Thymus (tissue), 14 donors: ENCODE measurements at places on chromosomes 6 and 20.

DNA sequence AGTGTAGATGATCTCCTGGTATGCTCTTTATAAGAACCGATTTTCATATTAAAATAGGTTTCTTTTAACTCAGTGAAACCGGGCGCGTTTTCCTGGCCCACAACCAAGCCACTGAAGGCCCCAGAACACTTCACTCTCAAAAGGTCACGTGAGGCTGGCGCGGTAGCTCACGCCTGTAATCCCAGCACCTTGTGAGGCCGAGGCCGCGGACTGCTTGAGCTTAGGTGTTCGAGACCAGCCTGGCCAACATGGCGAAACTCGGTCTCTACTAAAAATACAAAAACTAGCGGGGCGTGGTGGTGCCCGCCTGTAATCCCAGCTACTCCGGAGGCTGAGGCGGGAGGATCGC, 402 bp upstream of the TAF8 start:
- no peak for DNase-seq

DNA sequence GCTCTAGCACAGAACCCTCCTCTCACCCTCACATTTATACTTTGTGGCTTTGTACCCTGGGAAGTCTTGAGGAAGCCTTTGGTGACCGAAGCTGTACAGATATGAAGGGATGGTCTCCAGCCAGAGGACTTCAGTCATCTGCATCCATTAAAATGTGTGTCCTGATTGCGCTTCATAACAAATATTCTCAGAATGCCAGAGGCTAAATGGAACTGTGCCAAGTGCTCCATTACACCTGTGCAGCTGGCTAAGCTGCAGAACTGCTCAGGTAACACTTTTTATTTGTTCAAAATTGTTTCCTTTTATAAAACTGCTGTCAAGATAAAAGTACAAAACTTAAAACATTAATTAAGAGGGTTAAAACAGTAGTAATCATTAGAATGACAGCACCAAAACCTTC, 22.3 kb downstream of the TPBG start:
- DNase-seq = no peak

- no peak for DNase-seq
Measured at GRCh38 chr6:163789199-163789810, 374.8 kb downstream of the QKI start.

GRCh38 chr6:73983367-73983766, 287.4 kb downstream of the CD109 start:
- DNase-seq = no peak

- DNase-seq = no peak
Measured at GRCh38 chr6:30200551-30201281, 12.5 kb downstream of the TRIM26 start.

DNA sequence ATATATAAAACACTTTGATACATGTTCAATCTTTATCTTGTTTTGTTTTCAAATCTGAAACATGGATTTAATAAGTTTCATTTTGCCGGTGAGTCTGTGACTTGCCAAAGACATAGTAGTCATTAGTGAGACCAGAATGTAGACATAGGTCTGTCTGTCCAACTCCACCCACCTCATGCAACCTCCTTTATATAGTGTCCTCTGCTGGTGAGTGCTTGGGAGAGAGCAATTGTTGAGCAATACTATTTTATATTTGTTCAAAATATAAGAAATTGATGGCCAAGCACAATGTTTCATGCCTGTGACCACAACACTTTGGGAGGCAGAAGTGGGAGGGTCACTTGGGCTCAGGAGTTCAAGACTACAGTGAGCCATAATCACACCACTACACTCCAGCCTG, 10.8 kb upstream of the LY86 start:
- DNase-seq = no peak

DNA sequence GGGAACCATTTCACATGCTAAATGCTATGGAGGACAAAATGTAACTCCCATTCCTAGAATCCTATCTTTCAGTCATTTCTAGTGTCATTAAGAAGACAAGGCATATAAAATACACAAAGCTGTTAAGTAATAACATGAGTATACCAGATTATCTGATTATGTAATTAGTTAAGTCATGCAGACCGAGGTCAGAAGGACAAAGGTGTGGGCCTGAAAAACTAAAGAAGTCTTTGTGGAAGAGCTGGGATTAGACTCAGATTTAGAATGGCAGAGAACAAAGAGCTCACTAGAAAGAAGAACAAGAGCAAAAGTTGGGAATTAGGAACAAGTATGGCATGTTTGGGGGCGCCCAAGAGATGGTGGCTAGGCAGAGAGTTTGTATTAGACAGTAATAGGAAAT, 37.0 kb downstream of the EFHC1 start:
- no peak for DNase-seq

DNA sequence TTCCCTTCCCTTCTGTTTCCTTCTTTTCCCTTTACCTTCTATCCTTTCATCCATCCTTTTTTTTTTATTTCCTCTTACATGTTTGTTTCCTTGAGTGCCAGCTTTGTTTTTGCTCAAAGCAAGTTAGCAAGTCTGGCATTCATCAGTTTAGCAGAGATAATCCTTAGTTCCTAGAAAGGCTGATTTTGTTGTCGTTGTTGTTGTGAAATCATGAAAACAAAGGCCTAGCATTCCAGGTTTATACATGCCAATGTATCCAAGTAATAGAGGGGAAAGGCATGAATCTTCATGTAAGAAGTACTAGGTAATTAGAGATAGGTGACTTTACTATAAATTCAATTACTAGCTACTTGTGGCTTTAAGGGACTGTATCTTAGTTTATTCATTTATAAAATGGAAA, 45.9 kb downstream of the TFAP2B start:
- DNase-seq = no peak

GRCh38 chr6:136501514-136501913, 48.7 kb downstream of the MAP7 start:
- DNase-seq = no peak

GRCh38 chr6:55811074-55811473, 64.3 kb downstream of the BMP5 start:
- no peak for DNase-seq

- no peak for DNase-seq
Measured at GRCh38 chr6:157510323-157511188, 129.6 kb downstream of the ZDHHC14 start.

DNA sequence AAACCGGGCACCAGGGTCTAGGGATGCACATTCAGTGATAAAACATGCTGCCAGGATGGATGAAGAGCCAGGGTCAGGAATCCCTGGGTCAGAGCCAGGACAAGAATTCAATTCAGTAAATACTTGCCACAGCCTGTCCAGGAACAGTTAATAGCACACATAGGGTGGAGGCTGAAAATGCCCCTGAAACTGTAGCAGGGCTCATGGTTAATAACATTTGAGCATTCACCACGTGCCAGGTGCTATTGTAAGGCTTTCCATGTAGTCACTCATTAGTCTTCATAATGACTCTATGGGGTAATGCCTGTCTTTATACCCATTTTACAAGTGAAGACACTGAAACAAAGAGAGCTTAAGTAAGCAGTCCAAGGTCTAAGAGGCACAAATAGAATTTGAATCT, 296.3 kb downstream of the LRFN2 start:
- DNase-seq = no peak

DNA sequence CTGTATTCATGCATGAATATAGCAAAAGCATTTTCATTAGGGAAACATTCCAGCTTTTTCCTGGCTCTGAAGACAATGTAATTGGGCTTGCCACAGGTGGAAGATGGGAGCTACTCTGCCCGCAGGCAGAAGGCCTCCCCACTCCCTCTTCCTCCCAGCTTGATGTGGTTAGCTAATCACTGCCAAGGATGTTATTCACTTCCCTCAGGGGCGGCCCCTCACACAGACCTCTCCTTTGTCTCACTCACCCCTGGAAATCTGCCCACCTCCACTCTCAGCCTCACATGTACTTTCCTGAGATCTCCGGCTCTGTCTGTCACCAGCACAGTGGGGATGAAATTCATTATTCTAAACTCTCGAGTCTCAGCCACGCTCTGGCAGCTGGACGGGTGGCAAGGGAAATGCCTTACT, 100.7 kb downstream of the ANKRD60 start:
- no peak for DNase-seq

DNA sequence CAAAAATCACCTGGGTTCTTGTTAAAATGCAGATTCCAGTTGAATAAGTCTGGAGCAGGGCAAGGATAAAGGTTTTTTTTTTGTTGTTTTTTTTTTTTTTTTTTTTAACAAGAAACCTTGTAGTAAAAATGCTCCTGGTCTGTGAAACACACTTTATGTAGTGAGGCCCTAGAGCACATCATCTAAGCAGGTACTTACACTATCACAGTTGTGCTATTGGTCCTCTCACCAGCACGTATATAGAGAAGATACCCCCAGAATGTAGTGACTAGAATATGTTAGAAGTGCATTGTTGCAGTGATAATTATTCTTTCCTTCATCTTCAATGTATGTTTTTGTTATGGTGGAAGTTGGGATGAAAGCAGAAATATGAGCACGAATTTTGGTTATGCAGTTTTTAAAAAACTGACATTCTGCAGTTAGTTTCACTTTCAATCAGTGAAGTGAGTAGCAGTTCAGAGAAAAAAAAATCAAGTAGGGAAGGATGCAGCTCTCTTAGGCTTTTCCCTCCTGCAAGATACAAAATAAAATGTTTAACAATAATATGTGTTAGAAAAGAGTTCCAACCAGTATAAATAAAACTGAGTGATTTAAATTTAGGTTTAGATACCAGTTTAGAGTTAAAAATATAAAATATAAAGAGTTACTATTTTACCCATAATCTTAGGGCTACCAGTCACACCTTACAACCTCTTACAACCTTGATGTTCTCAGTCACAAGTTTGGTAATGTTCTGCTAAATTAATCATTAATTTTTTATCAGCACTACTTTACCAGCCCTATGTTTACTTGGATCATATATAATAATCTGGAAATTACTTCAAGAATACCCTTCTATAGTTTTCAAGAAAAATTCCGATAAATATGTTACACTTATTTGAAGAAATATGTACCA, 9.2 kb upstream of the DEFB113 start:
- DNase-seq = no peak

DNA sequence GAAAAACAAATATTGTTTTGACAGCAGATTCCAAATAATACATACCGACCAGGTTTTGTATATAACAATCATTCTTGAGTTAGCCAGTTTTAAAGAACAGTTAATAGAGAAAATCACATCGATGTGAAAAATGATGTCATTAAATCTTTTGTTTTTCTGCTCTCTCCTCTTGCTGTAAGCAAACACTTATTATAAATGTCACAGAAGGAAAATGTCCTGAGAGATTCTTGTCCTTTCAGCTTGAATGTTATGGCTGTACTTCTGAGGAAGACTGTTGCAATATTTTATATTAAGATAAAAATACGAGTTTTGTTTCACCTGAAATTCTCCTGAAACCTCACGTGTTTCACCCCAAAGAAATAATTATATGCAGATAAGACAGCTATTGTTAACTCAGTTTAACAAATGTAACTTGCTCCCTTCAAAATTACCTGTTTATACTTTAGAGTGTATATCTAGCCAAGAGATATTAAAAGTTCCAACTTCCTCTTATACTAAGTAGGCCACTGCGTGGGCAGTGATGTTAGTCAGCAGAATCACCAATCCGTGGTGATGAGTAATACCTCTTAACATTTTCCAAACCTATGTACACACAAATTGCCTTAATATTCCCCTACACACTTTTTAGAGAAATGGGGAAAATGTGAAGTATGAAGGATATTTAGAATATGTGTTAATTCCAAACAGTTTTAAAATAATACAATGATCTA, 1111.4 kb upstream of the CITED2 start:
- no peak for DNase-seq

DNA sequence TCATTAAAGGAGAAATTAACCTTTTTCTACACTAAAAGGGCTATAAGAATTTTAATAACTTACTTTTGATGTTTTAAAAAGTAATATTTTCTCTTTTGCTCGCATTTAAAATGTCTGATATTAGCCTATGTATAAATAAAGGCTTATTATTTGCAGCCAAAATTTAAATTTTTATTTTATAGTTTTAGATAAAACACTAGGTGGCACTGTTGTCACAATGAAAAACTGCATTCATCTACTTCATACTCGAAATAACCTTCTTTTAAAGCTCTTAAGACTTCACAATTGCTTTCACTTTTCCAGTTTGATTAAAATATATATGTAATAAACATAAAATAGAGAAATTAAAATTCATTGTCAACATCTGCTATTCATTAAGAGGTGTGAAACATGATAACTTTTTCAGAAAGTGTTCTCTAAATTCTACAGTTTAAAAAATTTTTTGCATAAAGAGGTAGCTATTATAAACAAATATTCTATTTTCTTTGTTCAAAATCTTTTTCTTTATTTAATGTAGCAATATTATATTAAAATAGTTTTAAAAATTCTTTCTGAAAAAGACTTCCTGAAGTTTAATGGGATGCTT, 78.8 kb upstream of the DEFB112 start:
- no peak for DNase-seq

DNA sequence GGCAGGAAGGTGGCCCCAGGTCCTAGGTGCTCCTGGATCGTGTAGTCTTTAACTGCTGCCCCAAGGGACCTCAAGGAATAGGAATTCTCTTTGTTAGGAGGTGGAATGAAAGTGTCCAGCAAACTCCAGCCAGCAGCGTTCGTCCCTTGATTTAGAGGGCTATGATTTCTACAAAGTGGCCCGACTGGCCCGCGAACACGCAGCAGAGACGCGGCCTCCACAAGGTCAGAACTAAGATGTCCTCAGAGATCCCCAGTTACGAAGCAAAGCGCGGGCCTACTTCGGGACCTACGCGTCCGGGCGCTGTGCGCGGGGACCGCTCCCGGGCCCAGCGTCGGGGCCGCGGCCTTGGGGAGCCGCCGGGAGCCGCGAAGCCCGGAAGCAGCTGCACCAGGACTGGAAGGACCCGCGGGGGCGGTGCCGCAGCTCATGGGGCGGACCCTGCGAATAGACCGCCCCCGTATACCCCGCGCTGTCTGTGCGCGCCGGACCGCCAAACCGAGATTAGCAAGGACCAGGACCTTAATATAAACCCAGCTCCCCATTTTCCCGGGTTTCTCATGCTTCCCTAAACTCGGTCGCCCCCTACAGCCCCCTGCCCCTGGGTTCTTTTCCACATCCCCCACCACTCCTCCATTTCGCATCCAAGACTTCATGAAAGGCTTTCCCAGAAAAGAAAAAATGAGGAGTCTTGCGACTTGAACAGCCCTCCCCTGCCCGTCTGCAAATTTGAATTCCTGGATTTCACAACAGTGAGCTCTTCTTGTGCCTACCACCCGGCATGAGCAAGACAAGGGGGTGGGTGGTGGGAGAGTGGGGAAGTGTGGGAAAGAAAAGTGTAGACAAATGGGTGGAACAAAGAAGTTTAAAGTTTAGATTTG, at the start of gene C6orf47:
Gene C6orf47, minus strand, starts transcription at position 398 of the 881 bp plus-strand sequence. CDS start 831 bp downstream, outside the sequence.
- peak; percentile 77 for DNase-seq

GRCh38 chr6:53992522-53992921, 118.7 kb upstream of the MLIP start:
- no peak for DNase-seq

DNA sequence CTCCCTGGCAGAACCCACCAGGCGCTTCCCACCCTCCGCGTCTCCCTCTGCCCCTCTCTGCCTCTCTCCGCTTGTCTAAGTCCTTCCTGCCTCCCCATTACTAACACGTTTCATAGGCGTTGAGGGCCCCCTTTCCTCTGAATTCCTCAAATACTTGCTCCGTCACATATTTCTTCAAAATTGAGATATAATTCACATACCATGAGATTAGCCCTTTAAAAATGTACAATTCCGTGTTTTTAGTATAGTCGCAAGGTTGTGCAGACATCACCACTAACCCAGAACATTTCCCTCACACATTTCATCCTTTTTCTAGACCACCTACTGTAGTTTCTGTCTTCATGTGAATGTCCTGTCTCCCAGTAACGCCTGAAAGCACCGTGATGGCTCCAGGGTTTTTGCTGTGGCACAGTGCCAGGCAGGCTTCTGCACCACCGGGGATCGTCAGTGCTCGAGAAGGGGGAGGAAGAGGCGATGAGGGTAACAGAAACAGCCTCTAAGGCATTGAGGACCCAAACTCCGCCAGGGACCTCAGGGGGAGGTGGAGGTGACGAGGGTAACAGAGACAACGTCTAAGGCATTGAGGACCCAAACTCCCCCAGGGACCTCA, 141.9 kb upstream of the SNX9 start:
- no peak for DNase-seq
